ENCODE measurements at places on chromosomes 6 and 20.

DNA sequence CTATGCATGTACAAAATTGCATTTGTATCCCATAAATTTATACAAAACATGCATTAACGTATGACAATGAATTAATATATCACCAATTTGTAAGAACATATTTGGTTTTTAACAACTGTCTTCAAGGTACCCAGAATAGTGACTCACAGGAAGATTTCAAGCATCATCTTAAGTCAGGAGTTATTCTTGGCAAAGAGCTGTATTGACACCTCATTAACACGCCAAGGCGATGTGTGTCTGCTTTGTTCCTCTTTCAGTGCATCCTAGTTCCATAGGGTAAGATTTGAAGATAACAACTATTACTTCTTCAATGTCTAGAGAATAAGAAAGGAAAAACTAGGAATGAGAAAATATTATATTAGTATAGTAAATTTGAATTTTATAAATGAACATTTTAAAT, 35.8 kb upstream of the TPD52L1 start:
- DNase-seq = peak; percentile 47

GRCh38 chr6:80319196-80319595, 212.7 kb downstream of the BCKDHB start:
- no peak for DNase-seq

- no peak for DNase-seq
Observed at GRCh38 chr6:111800259-111800765, 72.9 kb downstream of the FYN start.

GRCh38 chr6:80647156-80647555, 540.7 kb downstream of the BCKDHB start:
- no peak for DNase-seq

- no peak for DNase-seq
Observed at GRCh38 chr6:169833258-169833794, 81.9 kb downstream of the ERMARD start.

GRCh38 chr6:26123947-26124780, 36.9 kb downstream of the HFE start:
- DNase-seq = peak; percentile 99

GRCh38 chr20:25705830-25706351, 9.2 kb upstream of the ZNF337 start:
- no peak for DNase-seq

- DNase-seq = no peak
Observed at GRCh38 chr6:132054525-132054924, 103.4 kb upstream of the CCN2 start.

DNA sequence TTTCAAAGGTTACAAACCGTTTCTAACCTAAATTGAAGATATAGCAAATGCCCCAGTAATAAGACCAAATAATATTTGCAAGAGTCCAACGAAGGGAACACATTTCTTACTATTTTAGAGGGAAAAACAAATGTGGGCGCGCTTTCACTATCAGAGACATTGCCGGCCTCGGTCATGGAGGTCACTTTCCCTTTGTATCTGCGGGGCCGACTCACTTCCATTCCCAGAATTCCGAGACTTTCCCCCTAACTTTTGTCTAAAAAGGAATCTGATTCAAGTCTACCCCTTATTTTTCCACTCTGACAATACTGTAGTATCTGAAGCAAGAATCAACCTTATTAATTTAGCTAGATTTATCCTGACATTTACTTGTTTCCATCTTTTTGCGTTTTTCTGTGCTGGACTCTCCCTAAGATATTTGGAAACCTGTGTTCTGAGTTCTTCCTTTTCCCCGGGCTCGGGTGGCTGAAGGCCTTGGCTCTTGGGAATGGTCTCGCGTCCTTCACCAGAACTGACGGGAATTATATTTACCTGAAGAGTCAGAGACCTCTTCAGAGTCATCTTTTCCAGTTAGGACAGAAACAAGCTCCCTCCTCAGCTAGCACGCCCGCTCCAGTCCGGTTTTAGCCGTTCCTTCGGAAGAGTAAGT, 71.8 kb upstream of the ZNF184 start:
- DNase-seq = no peak

GRCh38 chr6:169093066-169093723, 160.5 kb downstream of the THBS2 start:
- DNase-seq = no peak

DNA sequence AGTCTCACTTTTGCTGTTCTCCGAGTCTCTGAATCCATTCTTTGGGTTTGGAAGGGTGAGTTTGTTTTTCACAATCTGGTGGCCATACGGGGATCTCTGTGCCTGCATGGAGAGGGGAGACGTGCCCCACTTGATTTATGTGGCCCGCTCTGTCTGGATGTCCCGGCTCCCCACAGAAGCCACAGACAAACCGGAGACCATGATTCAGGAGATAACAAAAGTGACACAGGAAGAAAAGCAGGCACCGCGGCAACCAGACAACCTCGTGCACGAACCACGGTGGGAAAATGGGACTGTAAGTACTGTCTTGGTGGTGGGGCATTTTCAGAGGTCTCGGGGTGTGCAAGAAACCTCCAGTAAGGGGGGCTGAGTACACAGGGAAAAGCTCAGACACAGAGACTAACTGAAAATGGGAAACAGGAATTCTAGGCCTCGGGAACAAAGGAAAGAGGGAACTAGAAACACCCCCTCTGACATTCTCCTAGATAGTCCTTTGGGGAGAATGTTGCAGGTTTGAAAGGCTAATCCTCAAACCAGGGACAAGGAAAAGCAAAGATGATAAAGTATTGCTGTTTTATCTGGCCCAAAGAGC, 22.1 kb upstream of the ZNF318 start:
- DNase-seq = no peak

DNA sequence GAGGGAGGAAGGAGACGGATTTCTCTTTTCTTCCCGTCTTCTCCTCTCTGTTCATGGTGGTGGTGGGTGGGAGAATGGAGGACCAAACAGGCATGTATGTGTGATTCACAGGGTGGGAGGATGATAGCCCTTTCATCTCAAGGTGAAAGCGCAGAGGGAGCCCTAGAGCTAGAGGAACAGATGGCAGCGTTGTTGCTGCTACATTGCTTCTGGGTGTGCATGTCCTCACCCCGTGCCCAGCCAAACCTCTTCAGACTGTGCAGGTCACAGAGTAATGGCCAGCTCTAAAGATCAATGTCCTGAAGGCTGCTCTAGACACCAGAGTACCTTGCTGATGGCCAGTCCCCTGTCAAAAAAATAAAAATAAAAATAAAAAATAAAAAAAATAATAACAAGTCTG, 301.8 kb downstream of the TBC1D7 start:
- DNase-seq = peak; percentile 62

GRCh38 chr6:150470960-150471665, 102.3 kb downstream of the IYD start:
- DNase-seq = no peak

- no peak for DNase-seq
Observed at GRCh38 chr6:6609450-6609849, 20.9 kb downstream of the LY86 start.

- DNase-seq = no peak
Observed at GRCh38 chr6:7827142-7827541, 83.4 kb downstream of the TXNDC5 start.

- no peak for DNase-seq
Observed at GRCh38 chr6:107827541-107827940, 3.4 kb upstream of the SCML4 start.

DNA sequence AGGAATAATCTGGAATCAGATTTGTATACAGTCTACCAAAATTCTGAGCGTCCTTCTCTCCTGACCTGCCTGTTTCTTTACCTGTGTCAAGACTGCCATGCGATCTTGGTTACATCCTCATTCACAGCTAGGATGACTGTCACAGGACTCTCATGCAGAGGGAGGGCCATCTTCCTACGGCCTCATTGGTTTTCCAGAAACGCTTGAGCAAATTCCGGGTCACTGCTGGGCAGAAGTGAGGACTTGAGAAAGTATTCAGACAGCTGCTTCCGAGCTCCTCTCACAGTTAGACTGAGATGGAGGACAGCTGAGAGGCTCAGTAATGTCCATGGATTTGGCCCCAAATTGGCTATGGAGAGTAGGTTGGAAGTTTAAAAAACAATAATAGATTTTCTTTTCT, 94.2 kb downstream of the TFAP2C start:
- no peak for DNase-seq

- DNase-seq = no peak
Observed at GRCh38 chr20:52953020-52953419, 19.1 kb upstream of the TSHZ2 start.

GRCh38 chr6:65072500-65072899, 634.5 kb downstream of the EYS start:
- no peak for DNase-seq

DNA sequence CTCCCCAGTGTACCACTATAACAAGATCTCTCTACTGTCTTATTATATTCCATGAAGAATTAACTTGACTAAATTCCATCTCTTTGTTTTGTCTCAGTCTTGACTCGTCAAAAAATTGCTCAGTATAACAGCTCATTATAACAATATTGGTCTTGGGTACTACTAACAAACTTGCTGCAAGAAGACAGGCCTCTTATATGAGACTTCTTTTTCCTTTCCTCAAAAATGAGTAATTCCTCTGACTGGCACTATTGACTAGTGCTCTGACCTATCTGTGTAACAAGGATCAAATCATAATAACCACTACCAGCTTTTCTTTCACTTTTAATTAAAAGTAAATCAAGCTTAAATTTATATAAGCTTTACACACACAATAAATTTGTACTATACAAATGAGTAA, 91.3 kb upstream of the THEMIS start:
- DNase-seq = no peak

GRCh38 chr20:3077618-3078134, 6.3 kb downstream of the OXT start:
- no peak for DNase-seq

GRCh38 chr6:73695619-73696421, at the start of gene CD109:
TSS of gene CD109 (plus strand) at chr6:73696203. CDS start at chr6:73696216, 13 bp downstream.
- peak; percentile 65 for DNase-seq

GRCh38 chr6:140079328-140079727, 704.9 kb upstream of the CITED2 start:
- DNase-seq = no peak

DNA sequence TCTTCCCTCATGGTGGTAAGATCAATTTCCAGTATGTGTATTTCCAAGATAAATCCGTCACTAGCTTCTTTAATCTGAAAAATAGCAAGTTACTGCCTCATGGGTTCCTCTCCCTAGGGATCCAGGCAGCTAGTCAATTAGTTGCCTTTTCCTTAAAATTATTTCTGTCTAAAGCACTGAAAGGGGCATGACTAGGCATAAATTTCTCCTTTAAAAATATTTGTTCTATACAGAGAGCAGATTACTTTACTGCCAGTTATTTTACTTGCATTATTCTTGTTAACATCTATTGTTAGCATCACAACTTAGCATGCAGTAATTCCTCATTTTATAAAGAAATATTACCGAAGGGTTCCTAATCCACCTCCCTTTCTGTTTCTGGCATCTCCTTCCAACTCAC, 1.4 kb downstream of the MTCL3 start:
- DNase-seq = peak; percentile 58

- DNase-seq = peak; percentile 16
Observed at GRCh38 chr6:116386581-116387299, 16.0 kb downstream of the DSE start.

GRCh38 chr6:22765015-22765414, 195.6 kb downstream of the HDGFL1 start:
- DNase-seq = no peak

DNA sequence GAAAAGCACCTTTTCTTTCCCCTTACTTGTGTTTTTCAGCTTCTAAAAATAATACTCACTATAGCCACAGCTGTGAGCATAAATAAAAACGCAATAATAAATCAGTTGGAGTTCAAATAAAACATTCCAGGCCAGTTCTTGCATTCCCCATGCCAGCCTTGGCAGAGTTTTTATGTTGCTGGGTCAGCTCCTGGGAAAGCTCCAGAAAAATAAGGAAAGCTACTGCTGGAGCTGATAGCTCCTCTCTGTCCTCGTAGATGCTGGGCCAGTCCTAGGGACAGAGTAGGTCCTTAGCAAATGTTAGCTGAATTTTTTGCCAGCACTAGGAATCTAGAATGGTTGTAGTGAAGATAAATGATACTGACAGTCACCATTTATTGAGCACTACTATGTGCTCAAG, 389.0 kb upstream of the SYNCRIP start:
- DNase-seq = no peak

GRCh38 chr6:77455271-77455670, 8.0 kb downstream of the HTR1B start:
- no peak for DNase-seq

DNA sequence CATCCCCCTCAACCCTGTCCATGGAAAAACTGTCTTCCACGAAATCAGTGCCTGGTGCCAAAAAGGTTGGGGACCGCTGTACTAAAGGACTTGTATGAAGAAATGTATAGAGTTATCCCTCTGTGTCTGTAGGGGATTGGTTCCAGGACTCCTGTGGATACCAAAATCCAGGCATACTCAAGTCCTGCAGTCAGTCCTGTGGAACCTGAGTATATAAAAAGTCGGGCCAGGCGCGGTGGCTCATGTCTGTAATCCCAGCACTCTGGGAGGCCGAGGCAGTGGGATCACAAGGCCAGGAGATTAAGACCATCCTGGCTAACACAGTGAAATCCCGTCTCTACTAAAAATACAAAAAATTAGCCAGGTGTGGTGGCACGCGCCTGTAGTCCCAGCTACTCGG, 42.0 kb downstream of the LCA5 start:
- no peak for DNase-seq

DNA sequence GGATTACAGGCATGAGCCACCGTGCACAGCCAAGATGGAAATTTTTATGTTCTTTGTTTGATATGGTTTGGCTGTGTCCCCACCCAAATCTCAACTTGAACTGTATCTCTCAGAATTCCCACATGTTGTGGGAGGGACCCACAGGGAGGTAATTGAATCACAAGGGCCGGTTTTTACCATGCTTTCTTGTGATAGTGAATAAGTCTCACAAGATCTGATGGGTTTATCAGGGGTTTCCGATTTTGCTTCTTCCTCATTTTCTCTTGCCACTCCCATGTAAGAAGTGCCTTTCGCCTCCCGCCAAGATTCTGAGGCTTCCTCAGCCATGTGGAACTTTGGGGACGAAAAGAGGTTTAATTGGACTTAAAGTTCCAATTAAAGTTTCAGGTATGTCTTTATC, 14.6 kb downstream of the EEF1A1 start:
- DNase-seq = no peak

DNA sequence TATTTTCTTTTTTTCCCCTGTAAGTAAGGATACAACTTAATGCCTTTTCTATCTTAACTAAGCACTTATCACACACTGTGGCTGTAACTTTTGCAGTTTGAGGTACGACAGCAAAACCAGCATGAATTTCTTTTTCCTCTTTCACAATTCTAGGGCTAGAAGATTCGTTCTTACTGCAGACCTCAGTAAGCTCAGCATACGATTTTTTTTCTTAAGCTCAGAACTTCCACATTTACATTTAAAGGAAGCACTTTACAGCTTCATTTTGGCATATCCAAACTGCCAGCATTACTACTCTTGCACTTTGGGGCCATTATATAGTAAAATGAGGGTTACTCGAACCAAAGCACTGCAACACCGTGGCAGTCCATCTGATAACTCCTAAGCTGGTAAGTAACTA, 889 bp upstream of the CHMP4B start:
- DNase-seq = no peak

- DNase-seq = no peak
Observed at GRCh38 chr6:148509119-148509799, 166.6 kb downstream of the SASH1 start.

GRCh38 chr6:153564803-153565202, 433.7 kb upstream of the RGS17 start:
- no peak for DNase-seq

GRCh38 chr6:131116755-131117360, 18.4 kb upstream of the AKAP7 start:
- peak; percentile 49 for DNase-seq

Data from NCI-H69 (cell line).